ENCODE measurements at places on chromosomes 7 and 10.
A peak's percentile ranks its signal among the peaks of the same experiment; 100 is the strongest.

GRCh38 chr10:113230011-113230610 lies 280.1 kb downstream of the TCF7L2 start:
- no peak for DNase-seq

DNA sequence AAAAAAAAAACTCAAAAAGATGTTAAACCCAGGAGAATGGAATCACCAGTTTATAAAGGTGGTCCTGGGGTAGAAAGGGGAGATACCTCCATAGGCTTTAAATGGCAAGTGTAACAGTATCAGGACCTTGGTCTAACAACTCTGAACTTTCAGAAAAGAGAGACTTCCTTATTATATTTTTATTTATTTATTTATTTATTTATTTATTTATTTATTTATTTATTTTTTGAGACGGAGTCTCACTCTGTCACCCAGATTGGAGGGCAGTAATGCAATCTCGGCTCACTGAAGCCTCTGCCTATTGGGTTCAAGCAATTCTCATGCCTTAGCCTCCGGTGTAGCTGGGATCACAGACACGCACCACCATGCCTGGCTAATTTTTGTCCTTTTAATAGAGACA lies 12.4 kb downstream of the HIBADH start:
- DNase-seq: no peak

GRCh38 chr10:104406715-104407650 lies 53.4 kb downstream of the CFAP58 start:
- DNase-seq: no peak

- no peak for DNase-seq
Observed at GRCh38 chr10:77104459-77104980, 533.1 kb downstream of the KCNMA1 start.

DNA sequence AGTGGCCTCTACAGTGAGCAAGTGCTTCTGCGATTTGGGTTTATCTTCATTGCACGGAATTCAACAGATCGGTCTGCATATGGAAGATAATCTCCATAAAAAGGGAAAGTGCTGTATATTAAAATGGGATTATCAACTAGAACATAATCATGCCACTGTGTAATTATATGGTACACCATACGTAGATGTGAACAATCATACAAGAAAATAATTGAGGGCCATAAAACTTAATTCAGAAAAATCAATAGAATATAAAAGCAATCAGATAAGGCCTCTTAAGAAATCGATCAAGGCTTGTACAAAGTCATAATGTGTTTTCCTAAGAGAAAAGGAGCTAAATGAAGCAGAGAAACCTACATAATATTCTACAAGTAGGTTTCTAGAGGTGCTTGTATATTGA lies 157.5 kb upstream of the MGMT start:
- DNase-seq: no peak

- no peak for DNase-seq
Observed at GRCh38 chr7:48505051-48505450, 333.8 kb downstream of the ABCA13 start.

GRCh38 chr7:45576249-45576929 lies 2.2 kb downstream of the ADCY1 start:
- DNase-seq: no peak

DNA sequence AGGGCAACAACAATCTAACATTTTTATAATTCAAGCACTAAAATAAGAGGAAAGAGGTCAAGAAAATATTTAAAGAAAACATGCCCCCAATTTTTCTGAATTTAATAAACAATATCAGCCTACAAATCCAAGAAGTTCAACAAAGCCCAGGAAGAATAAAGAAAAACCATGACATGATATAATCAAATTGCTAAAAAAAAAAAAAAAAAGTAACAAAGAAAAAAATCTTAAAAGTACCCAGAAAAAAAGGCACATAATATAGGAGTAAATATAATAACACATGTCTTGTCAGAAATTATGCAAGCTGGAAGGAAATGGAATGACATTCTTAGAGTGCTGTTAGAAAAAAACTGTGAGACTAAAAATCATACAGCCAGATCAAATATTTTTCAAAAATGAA lies 151.4 kb downstream of the IMMP2L start:
- no peak for DNase-seq

DNA sequence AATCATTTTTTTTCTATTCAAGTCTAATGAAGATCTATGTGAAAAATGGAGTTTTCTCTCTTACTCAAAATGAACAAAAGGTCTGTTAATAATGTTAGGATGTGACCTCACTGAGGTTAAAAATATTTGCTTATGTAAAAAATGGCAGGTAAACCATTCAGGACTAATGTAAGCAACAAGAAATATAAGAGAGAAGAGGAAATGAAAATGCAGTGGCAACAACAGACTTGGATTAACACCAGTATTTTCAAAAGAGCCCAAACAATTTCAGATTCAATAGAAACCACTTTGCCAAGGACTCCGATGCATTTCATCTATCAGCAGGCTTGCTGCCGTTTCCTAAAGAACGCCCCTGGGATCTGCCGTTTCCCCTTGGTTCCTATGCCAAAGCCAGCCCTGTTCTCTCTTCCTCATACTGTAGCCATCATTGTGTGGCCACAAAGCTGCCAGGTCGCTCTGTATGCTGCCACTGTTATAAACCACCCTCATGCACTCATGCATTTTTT lies 66.4 kb downstream of the MTURN start:
- DNase-seq: no peak

DNA sequence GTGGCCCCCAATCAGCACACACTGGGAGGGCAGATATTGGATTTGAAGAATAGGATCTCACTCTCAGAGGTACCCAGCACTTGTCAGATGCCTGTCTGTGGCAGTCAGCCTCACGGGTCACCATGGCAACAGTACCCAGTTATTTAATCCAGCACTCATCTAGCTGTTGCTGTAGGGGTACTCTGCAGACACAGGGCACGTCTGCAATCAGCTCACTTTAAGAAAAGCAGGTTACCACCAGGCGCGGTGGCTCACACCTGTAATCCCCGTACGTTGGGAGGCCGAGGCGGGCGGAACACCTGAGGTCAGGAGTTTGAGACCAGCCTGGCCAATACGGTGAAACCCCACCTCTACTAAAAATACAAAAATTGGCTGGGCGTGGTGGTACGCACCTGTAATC lies 11.9 kb downstream of the SFXN4 start:
- DNase-seq: no peak

DNA sequence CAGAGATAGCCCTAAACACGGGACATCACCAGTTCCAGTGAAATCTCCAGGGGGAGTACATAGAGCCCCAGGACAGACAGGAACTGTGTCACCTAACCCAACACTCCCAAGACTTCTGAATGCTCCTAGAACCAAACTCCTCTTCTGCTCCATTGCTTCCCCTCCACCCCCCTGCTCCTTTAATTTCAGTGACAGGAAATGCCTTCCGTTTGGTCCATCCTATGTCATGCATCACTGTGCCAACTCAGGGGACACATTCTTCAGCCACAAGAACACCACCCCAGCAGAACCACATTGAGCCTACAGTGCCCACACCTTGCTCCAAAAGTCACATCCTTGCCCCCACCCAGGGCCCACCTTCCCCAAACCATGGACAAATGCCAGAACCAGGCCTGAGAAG lies 100.5 kb downstream of the KCNMA1 start:
- no peak for DNase-seq

DNA sequence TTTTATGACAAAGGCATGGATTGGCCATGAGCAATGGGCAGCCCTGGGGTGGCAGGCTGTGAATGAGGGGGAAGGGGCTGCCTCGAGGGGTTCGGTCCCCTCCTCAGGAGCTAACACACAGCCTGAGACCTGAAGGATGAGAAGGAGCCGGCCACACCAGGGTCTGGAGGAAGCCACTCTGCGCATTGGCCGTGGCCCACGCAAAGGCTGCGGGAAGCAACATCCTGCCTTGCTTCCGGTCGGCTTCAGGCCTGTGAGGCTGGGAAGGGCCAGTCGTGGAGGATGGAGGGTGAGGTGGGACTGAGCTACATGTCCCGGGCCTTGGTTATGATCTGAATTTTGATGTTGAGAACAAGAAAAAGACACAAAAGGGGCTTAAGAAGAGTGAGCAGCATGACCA lies 49.4 kb downstream of the RGS10 start:
- no peak for DNase-seq

GRCh38 chr10:124366825-124367224 lies 51.9 kb downstream of the OAT start:
- DNase-seq: no peak

- peak; percentile 72 for DNase-seq
Observed at GRCh38 chr10:84329986-84330651, 1.7 kb downstream of the CCSER2 start.

- DNase-seq: no peak
Observed at GRCh38 chr10:32516567-32517495, 70.9 kb downstream of the CCDC7 start.

GRCh38 chr7:41277561-41277960 lies 425.3 kb downstream of the INHBA start:
- DNase-seq: no peak

GRCh38 chr10:129964611-129965424 lies 744 bp upstream of the EBF3 start:
- DNase-seq: no peak

GRCh38 chr10:56586461-56586891 lies 225.4 kb upstream of the ZWINT start:
- DNase-seq: no peak

DNA sequence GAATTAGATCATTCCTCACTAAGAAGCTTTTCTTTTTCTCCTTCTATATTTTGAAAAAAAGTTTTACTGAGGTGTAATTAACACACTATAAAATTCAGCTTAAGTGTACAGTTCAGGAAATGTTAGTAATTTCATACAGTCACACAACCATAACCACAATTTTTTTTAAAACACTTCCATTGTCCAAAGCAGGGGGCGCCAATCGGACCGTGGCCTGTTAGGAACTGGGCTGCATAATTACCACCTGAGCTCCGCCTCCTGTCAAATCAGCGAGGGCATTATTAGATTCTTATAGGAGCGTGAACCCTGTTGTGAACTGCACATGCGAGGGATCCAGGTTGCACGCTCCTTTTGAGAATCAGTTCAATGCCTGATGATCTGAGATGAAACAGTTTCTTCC lies 427.1 kb downstream of the TFEC start:
- no peak for DNase-seq

DNA sequence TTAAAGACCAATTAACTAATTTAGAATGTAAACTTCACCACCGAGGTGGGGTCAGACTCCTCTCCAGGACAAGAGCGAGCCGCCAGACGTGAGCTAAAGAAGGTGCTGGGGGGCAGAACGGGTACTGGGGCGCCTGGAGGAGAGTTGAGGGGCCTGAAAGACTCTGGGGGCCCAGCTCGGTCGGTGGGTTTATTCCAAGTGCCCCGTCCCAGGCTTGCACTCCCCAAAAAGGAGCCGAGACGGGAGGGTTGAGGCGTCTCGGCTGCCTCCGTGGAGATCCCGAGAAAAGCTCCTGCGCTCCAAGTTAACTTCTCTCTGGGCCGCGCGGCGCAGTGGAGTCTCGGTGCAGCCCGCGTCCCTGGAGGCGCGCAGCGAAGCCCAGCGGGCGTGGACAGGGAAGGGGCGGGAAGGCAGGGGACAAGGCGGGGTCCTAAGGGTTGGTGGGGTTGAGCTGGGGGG lies 553.3 kb downstream of the TFEC start:
- no peak for DNase-seq

DNA sequence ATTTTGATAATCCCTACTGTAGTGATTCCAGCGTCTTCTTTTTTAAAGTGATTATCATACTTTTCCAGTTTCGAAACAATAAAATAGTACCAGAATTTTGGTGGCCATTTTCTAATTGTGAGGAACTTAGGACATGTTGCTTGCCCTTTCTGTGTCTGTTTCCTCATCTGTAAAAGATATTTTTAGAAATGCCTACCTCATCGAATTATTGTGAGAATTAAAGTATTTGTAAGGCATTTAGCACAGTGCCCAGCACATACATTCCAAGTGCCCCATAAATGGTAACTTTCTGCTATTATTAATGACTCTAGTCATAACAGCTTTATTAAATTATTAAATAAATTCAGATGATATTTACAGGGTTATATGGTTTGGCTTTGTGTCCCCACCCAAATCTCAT lies 3.7 kb downstream of the CFAP69 start:
- no peak for DNase-seq

DNA sequence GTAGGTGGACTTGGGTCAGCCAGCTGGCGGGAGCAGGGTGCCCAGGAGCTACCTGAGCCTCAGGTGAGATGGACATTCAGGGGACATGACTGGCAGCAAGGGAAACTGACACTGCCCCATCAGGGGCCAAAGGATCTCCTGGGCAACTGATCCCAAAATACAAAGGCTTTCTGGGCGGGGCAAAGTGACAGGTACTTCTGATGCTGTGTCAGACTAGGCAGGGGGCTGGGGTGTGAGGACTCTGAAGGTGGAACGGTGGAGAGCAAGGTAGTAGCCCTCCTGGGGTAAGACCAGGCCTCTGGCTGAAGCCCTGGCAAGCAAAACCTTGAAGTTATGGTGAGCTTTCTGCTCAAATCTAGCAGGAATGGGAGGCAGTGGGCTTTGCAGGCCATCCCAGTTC lies 4.4 kb downstream of the OPN4 start:
- no peak for DNase-seq

- DNase-seq: no peak
Observed at GRCh38 chr7:41867639-41868280, 164.9 kb upstream of the INHBA start.

- no peak for DNase-seq
Observed at GRCh38 chr7:42197451-42197850, 39.6 kb downstream of the GLI3 start.

- DNase-seq: no peak
Observed at GRCh38 chr10:11357439-11357838, 254.0 kb downstream of the USP6NL start.

- DNase-seq: no peak
Observed at GRCh38 chr10:121073728-121074127, 222.6 kb downstream of the WDR11 start.

DNA sequence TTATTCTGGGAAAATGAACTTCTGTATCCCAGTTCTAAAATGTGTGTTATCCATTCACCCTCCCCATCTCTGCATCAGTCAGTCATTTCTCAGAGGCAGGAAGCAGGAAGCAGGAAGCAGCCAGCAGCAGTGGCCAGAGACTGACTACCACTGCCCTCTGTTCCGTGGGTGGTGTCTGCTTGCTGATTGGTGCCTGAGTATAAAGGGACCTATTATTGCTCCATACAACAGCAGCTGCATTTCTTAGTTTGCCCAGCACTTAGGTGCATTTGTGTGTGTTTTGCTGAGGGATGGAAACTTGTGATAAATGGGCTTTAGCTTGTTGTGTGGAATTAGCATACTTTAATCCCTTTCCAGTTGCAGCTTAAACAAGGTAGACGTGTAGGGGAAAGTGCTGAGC lies 582.2 kb downstream of the SORCS1 start:
- DNase-seq: no peak

DNA sequence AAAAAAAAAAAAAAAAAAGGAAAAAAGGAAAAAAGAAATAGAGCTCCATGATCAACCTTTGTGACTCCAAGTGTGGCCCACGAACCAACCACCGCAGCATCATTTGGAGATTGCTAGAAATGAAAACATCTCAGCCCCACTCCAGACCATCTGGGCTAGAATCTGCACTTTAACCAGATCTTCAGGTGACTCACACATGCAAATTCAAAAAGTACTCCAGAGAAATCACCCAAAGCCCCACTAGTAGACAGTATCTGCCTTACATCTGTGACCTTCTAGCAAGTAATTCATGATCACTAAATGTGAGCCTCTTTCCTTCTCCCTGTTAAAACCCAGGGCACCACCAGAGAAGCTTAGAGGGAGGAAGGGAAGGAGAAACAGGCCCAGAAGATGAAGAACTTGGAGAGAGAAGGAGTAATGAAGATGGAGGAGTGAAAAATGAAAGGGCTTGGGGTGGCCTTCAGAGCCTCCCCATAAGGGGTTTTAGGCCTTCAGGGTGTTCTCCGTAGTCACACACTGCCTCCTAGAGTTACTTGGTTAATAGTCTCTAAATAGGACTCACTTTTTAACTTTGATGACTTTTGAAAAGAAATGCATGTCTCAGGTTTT lies 94.0 kb downstream of the SLC37A3 start:
- peak; percentile 72 for DNase-seq
